ENCODE measurements at places on chromosomes 16 and 17.

GRCh38 chr17:28725660-28726225 lies 290 bp downstream of the TLCD1 start:
- DNase-seq = peak; percentile 88

GRCh38 chr16:1631931-1632637 lies 19.9 kb downstream of the CRAMP1 start:
- no peak for DNase-seq

GRCh38 chr17:2849327-2849670 lies 53.1 kb downstream of the RAP1GAP2 start:
- DNase-seq = no peak

GRCh38 chr17:299546-299945 lies 53.1 kb downstream of the RPH3AL start:
- DNase-seq = no peak

DNA sequence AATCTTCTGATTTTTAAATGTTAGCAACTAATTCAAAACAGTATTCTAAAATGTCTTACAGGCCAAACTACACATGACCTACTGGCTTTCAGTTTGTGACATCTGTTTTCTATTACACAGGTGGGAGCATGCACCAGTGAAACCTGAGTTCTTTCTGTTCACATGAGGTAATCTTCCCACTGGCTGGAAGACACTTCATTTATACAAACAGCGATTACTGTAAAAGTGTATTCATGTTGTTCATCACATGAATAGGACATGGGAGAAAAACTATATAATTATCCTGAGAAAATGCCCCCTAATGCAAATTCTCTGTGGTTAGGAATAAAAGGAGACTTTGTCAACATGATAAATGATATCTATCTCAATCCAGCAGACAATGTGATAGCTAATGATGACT lies 11.1 kb upstream of the PIK3R5 start:
- DNase-seq = no peak

DNA sequence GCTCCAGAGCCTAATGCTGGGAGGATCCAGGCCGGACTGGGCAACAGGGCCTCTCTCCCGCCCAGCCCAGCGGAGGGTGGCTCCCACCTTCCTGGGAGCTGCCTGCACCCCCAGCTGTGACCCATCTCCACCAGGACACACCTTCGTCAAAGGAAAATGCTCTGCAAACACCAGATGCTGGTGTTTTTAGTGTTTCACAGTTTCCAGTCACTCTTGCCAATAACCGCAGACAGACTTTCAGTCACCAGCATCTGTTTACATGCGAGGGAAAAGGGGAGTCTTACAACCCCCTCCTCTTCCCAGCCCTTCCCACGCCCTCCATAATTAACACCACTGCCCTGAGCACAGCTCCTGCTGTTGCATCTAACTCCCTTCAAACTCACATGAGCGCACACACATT lies 25.3 kb downstream of the KLHDC4 start:
- no peak for DNase-seq

Measured in SJSA1 (cell line).